Stimulated activated CD8-positive, alpha-beta memory T cell treated with anti-CD3 and anti-CD28 coated beads, Interleukin-7, amount 100 ng/mL, for 24 hours (primary cell): ENCODE measurements at places on chromosomes 2 and 18.

DNA sequence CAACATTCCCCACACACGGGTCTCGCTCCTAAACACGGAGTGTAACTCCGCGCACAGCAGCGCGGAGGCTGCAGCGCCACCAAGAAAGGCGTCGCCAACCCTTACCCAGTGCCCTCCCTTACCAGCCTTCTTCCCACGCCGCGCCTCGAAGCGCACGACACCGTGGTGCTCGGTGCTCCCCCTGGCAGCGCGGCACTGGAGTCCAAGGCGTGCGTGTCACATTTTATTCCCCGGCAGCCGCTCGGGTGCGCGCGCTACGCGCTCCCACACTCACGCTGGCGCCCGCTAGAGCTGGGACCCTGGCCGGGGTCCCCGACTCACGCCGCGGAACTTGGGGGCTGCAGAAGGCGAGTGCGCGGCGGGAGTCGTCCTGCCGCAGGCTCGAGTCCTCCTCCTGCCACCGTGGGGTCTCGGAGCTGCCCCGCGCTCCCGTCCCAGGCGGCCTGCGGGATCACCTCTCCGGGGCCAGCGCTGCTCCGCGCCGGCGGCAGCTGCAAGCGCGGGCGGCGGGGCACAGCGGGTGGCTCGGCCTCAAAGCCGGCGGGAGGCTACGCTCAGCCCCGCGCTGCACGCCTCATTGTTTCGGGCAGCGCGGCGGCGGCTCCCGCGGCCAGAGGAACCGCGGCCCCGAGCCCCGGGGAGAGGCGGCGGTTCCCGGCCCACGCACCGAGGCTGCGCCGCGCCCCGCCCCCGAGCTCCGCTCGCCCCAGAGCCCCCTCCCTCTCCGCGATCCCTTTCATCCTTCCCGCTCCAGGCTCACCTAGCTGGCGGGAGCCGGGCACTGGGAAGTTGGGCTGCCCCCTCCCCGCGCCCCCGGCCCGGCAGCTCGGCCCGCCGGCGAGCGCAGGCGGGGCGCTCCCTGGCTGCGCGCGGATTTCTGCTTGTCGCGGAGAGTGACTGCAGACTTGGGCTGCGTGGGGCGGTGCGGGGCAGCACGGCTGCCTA lies at the start of gene ST6GAL2:
Gene ST6GAL2 (minus strand): TSS at position 197 of the 945 bp plus-strand sequence. CDS start 42,190 bp downstream, outside the sequence.
- DNase-seq: no peak

DNA sequence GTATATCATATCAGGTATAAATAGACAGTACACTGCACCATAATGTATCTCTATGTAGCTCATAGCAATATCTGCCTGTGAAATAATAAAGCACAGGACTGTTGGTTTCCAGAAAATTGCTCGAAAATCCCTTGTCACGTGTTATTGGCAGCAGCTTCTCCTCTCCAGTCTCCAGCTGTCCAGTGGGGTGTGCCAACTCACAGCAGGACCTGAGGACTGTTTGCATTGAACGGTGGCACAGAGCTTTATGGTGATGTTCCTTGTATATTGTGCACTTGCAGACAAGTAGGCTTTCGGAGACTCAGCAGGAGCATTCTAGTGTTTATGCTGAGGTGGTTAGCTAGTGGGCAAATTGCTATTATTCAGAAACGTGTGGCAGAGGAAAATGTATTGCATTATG lies 182.2 kb upstream of the ATP5MC3 start:
- no peak for DNase-seq

DNA sequence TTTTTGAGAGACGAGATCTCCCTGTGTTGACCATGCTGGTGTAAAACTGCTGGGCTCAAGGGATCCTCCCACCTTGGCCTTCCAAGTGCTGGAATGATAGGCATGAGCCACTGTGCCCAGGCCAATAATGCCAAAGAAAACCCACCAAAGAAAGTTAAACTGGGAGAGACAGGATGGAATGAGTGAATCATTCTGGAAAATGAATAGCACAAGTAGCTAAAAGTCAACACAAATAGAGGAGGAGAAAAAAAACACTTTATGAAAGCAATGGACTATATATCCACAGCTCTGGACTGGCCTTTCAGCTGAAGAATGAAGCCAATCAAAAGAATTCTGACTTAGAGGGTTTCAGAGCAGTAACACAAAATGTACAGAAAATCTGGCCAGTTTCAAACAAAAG lies 23.9 kb downstream of the IAH1 start:
- no peak for DNase-seq

DNA sequence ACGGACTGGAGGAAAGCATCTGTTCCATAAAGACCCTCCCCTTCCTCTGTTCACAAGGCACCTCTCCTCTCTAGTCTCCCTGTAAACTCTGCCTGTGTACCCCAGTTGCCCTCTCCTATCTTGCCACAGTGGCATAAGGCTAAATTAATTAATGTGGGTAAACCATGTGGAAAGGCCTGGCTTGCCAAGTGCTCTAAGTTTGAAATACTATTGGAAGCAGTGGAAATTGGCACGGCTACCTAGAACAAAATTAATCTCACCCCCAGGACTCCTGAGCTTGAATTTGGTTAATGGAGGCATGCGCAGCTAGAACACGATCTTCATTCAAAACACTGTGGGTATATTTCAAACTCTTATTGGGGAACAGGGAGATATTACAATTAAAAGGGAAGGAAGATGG lies 19.2 kb upstream of the SLC14A2 start:
- DNase-seq: no peak

GRCh38 chr2:74922592-74923227 lies 35.7 kb upstream of the POLE4 start:
- DNase-seq: no peak

DNA sequence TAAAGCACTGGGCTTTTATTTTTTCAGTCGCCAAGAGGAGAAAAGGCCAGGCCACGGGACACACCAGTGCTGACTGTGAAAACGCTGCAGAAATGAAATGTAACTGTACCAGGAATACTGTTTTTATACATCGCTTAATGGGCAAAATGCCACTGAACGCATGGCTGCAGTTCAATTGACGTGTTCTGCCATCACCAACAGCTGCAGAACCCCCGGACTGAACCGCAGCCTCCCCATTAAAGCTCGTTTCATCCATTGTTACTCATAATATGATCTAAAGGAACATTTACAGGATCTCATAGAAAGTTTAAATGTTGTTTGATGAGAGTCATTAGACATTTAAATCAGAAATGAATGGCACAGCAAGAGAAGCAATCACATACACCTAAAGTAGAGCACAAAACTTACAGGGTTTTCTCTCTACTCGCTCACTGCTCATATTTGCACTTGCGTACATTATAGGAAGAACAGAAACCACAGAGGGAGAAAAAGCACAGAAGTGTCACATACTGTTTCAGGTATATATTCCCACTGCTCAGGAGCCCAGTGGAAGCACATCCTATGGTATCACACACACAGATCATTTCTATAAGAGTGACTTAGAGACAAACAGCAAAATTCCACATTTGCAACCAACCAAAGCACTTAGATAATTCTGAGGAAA lies 35.3 kb downstream of the TCF4 start:
- no peak for DNase-seq

DNA sequence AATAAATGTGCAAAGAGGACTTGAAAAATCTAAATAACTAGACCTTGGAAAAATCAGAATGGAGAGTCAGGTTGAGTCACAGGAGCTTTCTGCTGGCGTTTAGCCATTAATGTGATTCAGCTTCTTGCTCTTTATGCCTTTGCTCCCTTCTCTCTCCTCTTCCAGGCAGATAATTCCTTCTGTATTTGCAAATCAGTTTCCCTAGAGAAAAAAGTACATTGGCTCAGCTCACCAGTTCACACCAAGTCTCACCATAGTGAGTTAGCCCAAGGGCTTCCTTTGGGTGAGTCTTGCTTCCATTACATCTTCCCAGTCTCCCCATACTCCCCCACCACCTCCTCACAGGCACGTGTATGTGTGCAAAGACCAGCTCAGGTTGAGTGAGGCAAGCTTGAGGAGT lies 73.6 kb downstream of the CYBRD1 start:
- DNase-seq: no peak

GRCh38 chr2:1990724-1991123 lies 246.4 kb upstream of the PXDN start:
- no peak for DNase-seq

GRCh38 chr2:118443596-118443995 lies 355.3 kb downstream of the INSIG2 start:
- DNase-seq: no peak

DNA sequence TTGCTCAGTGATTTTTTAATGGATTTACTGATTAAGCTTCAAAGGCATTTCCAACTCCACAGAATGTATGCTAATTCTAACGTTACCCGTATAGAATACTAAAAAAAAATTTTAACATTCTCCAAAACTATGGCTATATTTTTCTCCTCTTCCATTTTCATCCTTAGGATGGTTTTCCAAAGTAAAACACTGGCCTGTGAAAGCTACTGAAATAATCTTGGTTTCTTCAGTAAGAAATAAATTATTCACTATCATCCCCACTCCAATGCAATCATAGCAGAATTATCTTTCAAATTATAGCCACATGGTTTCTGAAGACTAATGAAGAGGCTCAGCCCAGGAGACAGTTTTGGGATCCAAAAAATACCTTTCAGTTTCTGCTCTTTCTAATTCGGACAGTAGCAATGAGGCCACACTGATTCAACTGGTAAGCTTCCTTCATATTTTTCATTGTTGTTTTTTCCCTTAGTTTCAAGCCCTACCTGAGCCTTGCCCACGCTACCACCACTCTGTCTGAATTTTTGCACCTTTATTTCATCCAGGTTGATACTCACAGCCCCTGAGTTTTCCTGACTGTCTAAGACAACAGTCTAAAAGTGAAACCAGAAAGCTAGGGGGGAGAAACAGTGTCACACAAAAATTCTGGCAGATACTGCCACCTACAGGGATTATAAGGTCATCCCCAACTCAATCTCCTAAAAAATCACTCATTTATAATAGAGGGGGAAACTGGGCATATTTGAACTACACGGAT lies 887.9 kb downstream of the NRXN1 start:
- no peak for DNase-seq

- no peak for DNase-seq
Measured at GRCh38 chr2:8320311-8321066, 361.4 kb upstream of the ID2 start.
